ENCODE measurements at places on chromosomes 3 and 15. TPM values are rescaled to one million over a fixed set of nuclear protein-coding genes. Genes with fewer than 3 reads are reported as not detected.

KNG1 gene
- not detected for total RNA-seq

GNB4 gene
- 26.8 TPM for total RNA-seq

FBXO40 gene
- not detected for total RNA-seq

HESX1 gene
- total RNA-seq, result 0.40 TPM

LRRC49 gene
- 6.7 TPM for total RNA-seq

ASB14 gene
- total RNA-seq, result not detected

BUB1B gene
- 21.8 TPM for total RNA-seq

SLC12A8 gene
- total RNA-seq, result 6.8 TPM

ZNF639 gene
- 33.2 TPM for total RNA-seq

- no peak for DNase-seq
These were observed 13.3 kb upstream of the PTX3 start for GRCh38 chr3:157423337-157423736.

DNA sequence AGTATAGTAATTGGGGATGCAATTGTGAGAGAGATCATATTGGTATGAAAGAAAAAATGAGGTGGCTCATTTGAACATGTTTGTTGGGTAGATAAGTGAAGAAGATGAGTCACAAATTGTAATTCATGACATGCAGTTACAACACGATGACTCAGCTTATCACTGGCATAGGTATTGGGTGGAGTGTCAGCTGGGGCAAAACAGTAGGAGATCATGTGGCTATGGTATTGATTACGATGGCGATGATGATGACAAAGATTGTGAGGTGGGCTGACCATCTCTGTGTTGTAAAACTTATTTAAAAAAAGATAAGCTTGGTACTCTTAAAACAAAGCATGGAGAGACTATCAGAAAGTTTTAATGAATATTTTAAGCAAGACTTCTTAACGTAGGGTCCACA is 11.6 kb upstream of the DPH6 start:
- DNase-seq, result no peak

GRCh38 chr3:141460097-141460704 is 26.6 kb upstream of the RASA2 start:
- peak; percentile 87 for DNase-seq

- no peak for DNase-seq
These were observed 171.5 kb upstream of the GOLIM4 start for GRCh38 chr3:168267179-168267578.

DNA sequence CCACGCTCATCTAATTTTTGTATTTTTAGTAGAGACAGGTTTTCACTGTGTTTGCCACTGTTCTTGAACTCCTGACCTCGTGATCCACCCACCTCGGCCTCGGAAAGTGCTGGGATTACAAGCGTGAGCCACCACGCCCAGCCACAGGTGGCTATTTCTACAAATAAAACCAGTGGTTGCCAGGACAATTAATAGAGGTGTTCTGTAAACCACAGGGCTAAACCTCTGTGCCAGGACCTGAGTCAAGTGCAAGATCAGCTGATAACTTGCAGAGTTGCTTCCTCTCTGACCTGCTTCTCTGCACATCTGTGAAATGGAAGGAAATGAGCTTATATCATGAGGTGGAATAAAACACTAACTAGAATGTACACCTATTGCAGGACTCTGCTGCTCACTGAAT is 72.8 kb downstream of the CD200R1L start:
- DNase-seq, result no peak

GRCh38 chr3:185460719-185461350 is 38.0 kb downstream of the TMEM41A start:
- DNase-seq, result no peak

GRCh38 chr3:187102073-187102634 is 37.1 kb downstream of the RPL39L start:
- no peak for DNase-seq

DNA sequence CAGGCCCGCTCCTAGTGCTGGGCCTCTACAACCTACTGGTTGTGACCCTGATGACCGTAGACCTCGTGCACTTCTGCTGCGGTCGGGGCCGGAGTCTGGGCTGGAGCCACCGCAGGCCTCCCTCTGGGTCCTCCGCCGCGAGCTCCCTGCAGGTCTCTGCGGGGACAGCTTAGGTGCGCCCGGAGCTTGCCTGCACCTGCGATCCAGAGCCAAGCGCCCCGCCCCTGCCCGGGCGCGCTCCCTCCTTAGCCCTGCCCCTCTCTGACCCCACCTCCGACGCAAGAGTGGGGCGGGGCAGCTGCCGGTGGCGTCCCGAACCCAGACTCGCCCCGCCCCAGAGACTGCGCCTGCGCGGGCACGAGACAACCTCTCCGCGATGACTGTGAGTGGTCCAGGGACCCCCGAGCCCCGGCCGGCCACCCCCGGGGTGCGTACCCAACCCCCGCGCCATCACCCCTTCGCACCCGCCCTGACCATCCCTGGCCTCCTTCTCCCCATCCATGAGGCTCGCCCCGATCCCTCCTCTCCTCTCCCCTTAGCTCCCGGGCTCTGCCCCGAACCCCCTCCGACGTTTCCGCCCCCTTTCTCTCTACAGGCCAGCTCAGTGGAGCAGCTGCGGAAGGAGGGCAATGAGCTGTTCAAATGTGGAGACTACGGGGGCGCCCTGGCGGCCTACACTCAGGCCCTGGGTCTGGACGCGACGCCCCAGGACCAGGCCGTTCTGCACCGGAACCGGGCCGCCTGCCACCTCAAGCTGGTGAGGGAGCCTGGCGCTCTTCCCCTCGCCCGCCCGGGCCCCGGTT is at the start of gene UNC45A:
UNC45A (plus strand) TSS at position 337 of the 803 bp plus-strand sequence; CDS start at position 377, 40 bp downstream.
- DNase-seq, result peak; percentile 93

GRCh38 chr3:190058521-190059241 is 62.0 kb downstream of the P3H2 start:
- DNase-seq, result no peak

GRCh38 chr3:113548501-113548900 is 16.1 kb downstream of the SIDT1 start:
- no peak for DNase-seq

DNA sequence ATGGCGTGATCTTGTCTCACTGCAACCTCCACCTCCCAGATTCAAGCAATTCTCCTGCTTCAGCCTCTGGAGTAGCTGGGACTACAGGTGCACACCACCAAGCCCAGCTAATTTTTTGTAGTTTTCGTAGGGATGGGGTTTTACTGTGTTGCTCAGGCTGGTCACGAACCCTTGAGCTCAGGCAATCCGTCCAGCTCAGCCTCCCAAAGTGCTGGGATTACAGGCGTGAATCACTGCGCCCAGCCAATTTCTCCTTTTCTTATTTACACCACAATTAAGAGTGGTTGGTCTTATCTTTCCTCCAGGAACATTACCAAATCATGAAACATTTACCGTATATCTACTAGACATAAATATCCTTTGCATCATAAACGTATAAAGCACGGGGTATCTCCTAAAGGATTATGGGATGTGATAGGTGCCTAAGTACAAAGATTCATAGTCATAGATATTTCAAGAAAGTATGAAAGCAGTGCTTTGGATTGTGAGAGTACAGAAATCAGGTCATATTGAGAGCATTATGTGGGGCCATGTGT is 194.5 kb downstream of the RBMS3 start:
- DNase-seq, result no peak

- no peak for DNase-seq
These were observed 113.8 kb downstream of the AKAP13 start for GRCh38 chr15:85494048-85494777.

GRCh38 chr3:117964814-117965213 is 1069.8 kb downstream of the IGSF11 start:
- no peak for DNase-seq

GRCh38 chr3:58578873-58579272 is 1.7 kb upstream of the FAM107A start:
- DNase-seq, result no peak

DNA sequence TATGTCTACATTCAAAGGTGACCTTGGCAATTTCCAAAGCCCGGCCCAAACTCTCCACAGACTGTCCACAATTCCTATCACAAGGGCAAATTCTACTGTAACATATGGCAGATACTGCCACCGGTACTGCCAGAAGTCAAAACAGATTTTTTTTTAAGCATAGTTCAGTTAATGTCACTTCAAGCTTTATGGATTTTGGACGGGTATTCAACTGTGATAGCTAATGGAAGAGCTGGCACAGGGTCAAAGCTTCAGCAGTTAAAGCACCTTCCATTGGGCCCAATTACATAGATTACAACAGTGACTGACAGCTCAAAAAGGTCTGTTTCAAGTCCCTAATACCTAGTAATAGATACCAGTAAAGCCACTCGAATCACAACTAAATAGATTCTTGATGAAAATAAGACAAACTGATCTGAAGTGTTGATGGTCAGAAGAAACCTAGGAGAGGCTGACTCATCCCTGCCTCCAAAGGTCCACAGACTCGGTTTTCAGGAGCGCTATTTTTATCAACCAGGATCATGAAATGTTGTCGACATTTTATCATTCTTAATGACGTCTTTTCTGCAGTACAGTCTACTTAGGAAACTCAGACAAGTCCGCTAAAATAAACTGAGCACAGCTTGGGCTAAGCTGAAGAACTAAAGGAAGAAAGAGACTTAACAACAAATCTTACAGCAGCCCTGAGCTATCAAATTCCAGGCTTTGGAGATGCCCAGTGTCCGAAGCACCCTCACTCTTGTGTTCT is 38.7 kb downstream of the ANXA2 start:
- DNase-seq, result no peak

GRCh38 chr3:19270481-19270880 is 122.2 kb downstream of the KCNH8 start:
- DNase-seq, result no peak

GRCh38 chr15:79089890-79090486 is 592 bp downstream of the RASGRF1 start:
- DNase-seq, result peak; percentile 64

- no peak for DNase-seq
These were observed 590.1 kb upstream of the CBLB start for GRCh38 chr3:106458952-106459351.

DNA sequence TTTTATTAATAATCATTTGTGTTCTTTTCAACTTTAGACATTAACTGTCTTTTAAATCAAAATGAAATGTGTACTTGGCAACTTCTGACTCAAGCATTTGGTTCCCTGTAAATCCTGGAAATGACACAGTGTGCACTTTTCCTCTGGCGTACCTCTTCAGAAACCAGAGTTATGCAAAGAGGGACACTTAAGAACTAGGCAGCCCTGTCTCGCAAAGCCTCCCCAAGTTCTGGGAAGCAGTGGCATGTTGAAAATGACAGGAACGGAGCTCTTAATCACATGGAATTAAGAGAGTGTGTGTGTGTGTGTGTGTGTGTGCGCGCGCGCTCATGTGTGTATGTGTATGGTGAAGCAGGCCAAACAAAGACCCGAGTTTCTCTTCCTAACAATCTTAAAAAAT is 707.4 kb downstream of the MECOM start:
- no peak for DNase-seq

DNA sequence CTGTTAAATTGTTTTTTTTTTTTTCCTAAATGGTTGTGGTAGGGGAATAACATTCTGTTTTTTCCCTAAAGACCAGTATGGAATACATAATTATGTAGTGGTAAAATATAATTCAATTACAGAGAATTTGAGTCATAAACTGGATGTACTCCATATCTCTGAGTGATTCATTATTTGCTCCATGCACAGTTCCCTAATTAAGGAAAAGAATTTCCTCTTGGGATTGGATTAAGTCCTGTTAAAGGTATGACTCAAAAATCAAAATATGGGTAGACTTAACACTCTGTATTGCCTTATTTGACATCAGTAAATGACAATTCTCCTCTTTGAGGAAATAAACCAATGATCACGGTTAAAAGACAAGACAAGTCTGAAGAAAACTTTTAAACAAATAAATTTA is 78.0 kb upstream of the KCNH8 start:
- DNase-seq, result no peak

DNA sequence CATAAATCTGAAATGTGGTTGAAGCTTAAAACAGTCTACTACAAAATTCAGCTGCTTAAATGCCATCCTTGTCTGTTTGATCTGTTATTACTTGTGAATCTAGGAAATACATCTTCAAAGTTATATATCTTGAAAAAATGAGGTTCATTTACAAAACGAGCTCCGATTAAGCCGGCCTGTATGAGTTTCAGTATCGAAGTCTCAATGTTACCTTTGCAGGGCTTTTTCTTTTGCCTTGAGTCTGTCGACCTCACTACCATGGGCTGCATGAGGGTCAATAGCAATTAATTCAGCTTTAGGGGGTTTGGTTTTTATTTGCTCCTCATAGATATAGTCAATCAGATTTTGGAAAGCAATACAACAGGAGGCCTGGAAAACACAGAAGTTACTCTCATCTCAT is 23.2 kb downstream of the ERICH6 start:
- DNase-seq, result no peak

- no peak for DNase-seq
These were observed 39.1 kb downstream of the KNL1 start for GRCh38 chr15:40633178-40633577.

DNA sequence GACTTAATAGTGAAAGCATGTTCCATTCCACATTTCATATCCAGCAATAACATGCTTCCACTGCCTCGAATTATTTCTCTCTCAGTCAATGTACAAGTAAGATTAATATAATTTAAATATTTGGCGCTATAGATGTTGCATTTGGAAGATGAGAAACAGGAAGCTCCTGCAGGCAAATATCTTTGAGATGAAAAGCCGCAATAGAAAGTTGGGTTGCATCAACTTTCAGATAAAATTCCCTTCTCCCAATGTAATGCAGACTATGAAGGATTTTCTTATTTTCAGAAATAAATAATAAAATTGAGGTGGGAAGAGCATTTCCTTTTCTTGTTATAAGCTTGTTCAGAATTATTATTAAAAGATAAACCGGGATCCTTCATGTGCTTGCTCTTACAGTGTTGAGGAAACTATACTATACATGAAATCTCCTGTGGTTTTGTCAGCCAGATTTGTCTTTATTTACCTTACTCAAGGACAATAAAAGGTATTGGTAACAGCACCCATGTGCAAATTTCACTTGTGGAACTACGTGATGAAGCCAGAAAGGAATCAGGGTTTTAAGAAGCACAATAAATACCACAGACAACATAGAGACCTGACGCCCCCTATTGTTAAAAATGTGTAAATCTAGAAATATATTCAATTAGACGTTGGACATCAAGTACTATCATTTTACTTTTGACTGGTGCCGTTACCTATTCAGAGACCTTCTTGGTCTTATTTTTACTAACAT is 307.0 kb downstream of the ARPP21 start:
- no peak for DNase-seq

- no peak for DNase-seq
These were observed 262.2 kb downstream of the MAGI1 start for GRCh38 chr3:65776494-65776893.

- DNase-seq, result no peak
These were observed 30.1 kb upstream of the ADAMTS7 start for GRCh38 chr15:78841376-78841706.

Measured in type B pancreatic cell (in vitro differentiated cells).